ENCODE measurements at places on chromosomes 2 and 18.

- no peaks in the 10 kb centered on the region for H3K36me3 ChIP-seq
- DNase-seq = no peak
- no peak overlapping the region for H3K4me3 ChIP-seq
Observed at GRCh38 chr2:192123847-192124246, 70.9 kb downstream of the TMEFF2 start.

GRCh38 chr2:240905176-240905781, 857 bp upstream of the CROCC2 start:
- no peaks in the 10 kb centered on the region for H3K36me3 ChIP-seq
- H3K27ac ChIP-seq = no peak overlapping the region
- H3K4me1 ChIP-seq = no peaks in the 10 kb centered on the region
- no peak for DNase-seq

DNA sequence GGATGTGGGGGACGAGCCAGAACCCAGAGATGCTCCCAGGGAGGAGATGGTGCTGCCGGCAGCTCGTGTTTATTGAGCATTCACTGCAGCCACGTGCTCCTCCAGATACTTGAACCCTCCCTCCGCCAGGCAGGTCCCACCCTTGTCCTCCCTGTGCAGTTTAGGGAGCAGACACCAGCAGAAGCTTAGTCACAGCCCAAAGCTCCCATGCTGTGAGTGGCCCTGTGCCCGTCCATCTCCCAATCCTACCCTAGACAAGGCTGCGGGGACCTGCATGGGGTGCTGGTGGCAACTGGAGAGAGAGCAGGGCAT, 176.5 kb upstream of the COPS8 start:
- H3K36me3 ChIP-seq = no peaks in the 10 kb centered on the region
- DNase-seq = no peak
- H3K27me3 ChIP-seq = peaks cover 35% of the 10 kb centered on the region
- H3K27ac ChIP-seq = no peak overlapping the region
- peaks cover 51% of the 10 kb centered on the region for H3K4me1 ChIP-seq

- H3K27me3 ChIP-seq = peaks cover 16% of the 10 kb centered on the region
- no peak overlapping the region for H3K27ac ChIP-seq
- H3K36me3 ChIP-seq = peaks cover 4% of the 10 kb centered on the region
- H3K4me1 ChIP-seq = peaks cover 9% of the 10 kb centered on the region
- DNase-seq = no peak
Observed at GRCh38 chr2:126879348-126880298, 19.1 kb upstream of the TEX51 start.

- peaks cover 4% of the 10 kb centered on the region for H3K27me3 ChIP-seq
- no peak overlapping the region for H3K27ac ChIP-seq
- H3K4me1 ChIP-seq = peaks cover 53% of the 10 kb centered on the region
Observed at GRCh38 chr18:2515908-2516625, 55.2 kb downstream of the METTL4 start.

- H3K36me3 ChIP-seq = no peaks in the 10 kb centered on the region
- H3K27me3 ChIP-seq = no peaks in the 10 kb centered on the region
- peaks cover 87% of the 10 kb centered on the region for H3K4me1 ChIP-seq
- H3K27ac ChIP-seq = peak overlapping the region; percentile 85
Observed at GRCh38 chr2:15665067-15665942, 73.6 kb downstream of the DDX1 start.

- no peak overlapping the region for H3K27ac ChIP-seq
- no peak overlapping the region for H3K4me3 ChIP-seq
- no peak for DNase-seq
- peaks cover 52% of the 10 kb centered on the region for H3K27me3 ChIP-seq
- H3K36me3 ChIP-seq = no peaks in the 10 kb centered on the region
Observed at GRCh38 chr2:118763797-118764196, 83.7 kb downstream of the EN1 start.

DNA sequence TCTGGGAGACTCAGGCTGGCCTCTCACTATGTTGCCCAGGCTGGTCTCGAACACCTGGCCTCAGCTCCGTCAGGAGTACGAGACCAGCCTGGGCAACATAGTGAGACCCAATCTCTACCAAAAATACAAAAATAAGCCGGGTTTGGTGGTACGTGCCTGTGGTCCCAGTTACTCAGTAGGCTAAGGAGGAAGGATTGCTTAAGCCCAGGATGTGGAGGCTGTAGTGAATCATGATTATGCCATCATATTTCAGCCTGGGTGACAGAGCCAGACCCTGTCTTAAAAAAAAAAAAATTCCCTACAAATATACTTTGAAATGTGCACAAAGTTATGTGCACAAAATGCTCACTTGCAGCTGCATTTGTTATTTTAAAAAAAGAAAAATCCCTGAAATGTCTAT, 26.3 kb upstream of the AGAP1 start:
- no peaks in the 10 kb centered on the region for H3K36me3 ChIP-seq
- no peak for DNase-seq
- no peak overlapping the region for H3K4me3 ChIP-seq

- H3K27ac ChIP-seq = no peak overlapping the region
- H3K4me1 ChIP-seq = no peaks in the 10 kb centered on the region
- H3K36me3 ChIP-seq = peaks cover 4% of the 10 kb centered on the region
- no peak for DNase-seq
- H3K4me3 ChIP-seq = no peak overlapping the region
- peaks cover 8% of the 10 kb centered on the region for H3K27me3 ChIP-seq
Observed at GRCh38 chr2:100309973-100310719, 12.2 kb downstream of the LONRF2 start.

DNA sequence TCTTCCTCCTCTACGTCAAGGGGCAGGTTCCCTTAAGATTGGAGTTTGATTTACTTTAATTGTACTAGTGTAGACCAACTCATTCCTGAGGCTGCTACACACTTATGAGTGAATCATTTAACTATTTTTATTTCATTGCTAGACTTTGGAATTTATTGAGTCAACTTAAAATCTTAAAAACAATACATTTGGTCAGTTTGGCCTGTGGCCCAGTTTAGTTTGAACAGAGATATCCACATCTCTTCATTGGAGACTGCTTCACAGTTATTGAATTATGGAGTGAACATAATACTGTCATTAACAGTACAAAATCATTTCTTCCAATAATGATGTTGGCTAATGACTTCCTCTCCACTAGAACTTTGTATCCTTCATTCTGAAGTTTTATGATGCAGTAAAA, 34.5 kb upstream of the STPG4 start:
- H3K4me1 ChIP-seq = peaks cover 58% of the 10 kb centered on the region
- H3K27me3 ChIP-seq = peaks cover 4% of the 10 kb centered on the region

- peaks cover 4% of the 10 kb centered on the region for H3K36me3 ChIP-seq
- H3K4me1 ChIP-seq = peaks cover 3% of the 10 kb centered on the region
- DNase-seq = no peak
- no peak overlapping the region for H3K4me3 ChIP-seq
- H3K27me3 ChIP-seq = peaks cover 5% of the 10 kb centered on the region
Observed at GRCh38 chr2:204239411-204240165, 303.0 kb downstream of the ICOS start.

DNA sequence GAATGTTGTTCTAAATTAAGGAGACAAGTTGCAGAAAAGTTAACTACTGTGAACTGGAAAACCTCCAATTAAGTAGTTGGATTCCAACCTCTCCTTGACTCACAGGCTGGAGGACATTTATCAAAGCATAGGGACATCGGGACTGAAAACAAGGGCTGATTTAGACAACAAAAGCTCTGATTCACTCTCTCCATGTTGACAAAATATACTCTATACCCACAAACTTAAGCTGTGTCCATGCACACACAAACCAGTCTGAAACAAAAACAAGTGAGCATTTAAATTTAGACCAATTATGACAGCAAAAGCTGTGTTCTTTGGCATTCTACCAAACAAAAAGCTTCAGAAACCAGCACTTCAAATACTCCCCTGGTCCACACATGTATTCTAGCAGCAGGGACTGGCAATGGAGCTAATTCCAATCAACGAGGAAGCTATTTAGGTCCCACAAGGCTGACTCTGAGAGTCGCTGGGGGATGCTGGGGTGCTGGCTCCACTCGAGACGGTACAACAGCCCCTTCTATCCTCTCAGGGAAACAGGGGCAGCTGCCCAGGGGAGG, 71.4 kb downstream of the NXPH2 start:
- peaks cover 18% of the 10 kb centered on the region for H3K4me1 ChIP-seq
- H3K27me3 ChIP-seq = peaks cover 8% of the 10 kb centered on the region
- no peaks in the 10 kb centered on the region for H3K36me3 ChIP-seq
- H3K4me3 ChIP-seq = no peak overlapping the region
- no peak overlapping the region for H3K27ac ChIP-seq

DNA sequence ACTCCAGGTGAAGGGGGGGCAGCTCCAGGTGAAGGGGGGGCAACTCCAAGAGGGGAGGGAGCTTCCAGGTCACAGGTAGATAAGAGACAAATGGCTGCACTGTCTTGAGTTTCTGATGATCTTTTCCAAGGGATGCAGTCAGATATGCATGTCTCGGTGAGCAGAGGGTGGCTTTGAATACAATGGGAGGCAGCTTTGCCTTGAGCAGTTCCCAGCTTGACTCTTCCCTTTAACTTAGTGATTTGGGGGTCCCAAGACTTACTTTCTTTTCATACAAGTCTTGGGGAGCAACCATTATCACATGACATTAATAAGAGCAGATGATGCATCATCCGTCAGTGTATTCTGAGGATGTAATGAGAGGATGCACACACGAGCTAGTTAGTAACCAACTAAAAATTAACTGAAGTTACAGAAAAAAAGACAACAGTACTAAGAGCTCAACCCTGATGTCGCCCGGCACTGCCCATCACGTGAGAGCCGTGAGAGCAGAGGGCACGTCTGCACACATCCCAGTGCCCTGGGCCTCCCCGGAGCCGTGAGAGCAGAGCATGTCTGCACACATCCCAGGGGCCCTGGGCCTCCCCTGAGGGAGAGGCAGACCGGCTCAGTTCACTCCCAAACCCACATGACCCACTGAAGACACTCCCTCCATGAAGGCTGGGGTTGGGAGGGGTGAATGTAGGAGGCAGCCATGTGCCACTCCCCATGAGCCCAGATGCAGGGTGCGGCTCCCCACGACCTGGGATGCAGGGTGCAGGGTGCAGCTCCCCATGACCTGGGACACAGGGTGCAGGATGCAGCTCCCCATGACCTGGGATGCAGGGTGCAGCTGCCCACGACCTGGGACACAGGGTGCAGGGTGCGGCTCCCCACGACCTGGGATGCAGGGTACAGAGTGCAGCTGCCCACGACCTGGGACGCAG, 39.4 kb downstream of the PXDN start:
- peaks cover 64% of the 10 kb centered on the region for H3K4me1 ChIP-seq
- H3K27ac ChIP-seq = no peak overlapping the region
- H3K36me3 ChIP-seq = peaks cover 9% of the 10 kb centered on the region

- no peaks in the 10 kb centered on the region for H3K36me3 ChIP-seq
- H3K4me1 ChIP-seq = no peaks in the 10 kb centered on the region
- no peak overlapping the region for H3K27ac ChIP-seq
- DNase-seq = no peak
- H3K4me3 ChIP-seq = no peak overlapping the region
Observed at GRCh38 chr2:103898561-103898960, 955.4 kb upstream of the POU3F3 start.

- H3K36me3 ChIP-seq = peaks cover 29% of the 10 kb centered on the region
- peaks cover 20% of the 10 kb centered on the region for H3K27me3 ChIP-seq
- peak within 1 kb of the TSS; percentile 84 for H3K4me3 ChIP-seq
- H3K4me1 ChIP-seq = peaks cover 27% of the 10 kb centered on the region
- peak; percentile 79 for DNase-seq
Observed at GRCh38 chr2:102141970-102142828, at the start of gene IL1R1. Gene IL1R1, plus strand, starts transcription at chr2:102142746. Its CDS starts 14,979 bp downstream, at chr2:102157725.

- H3K4me1 ChIP-seq = peaks cover 9% of the 10 kb centered on the region
- peak overlapping the region; percentile 98 for H3K4me3 ChIP-seq
- H3K36me3 ChIP-seq = peaks cover 28% of the 10 kb centered on the region
- no peaks in the 10 kb centered on the region for H3K27me3 ChIP-seq
Observed at GRCh38 chr2:178522950-178523595, 42.8 kb downstream of the PLEKHA3 start.

GRCh38 chr2:120856421-120856862, 120.8 kb downstream of the GLI2 start:
- H3K27ac ChIP-seq = peak overlapping the region; percentile 44
- no peak for DNase-seq
- peaks cover 3% of the 10 kb centered on the region for H3K27me3 ChIP-seq
- no peak overlapping the region for H3K4me3 ChIP-seq
- H3K36me3 ChIP-seq = no peaks in the 10 kb centered on the region
- peaks cover 75% of the 10 kb centered on the region for H3K4me1 ChIP-seq

- no peak overlapping the region for H3K4me3 ChIP-seq
- peaks cover 91% of the 10 kb centered on the region for H3K4me1 ChIP-seq
- DNase-seq = no peak
- H3K27me3 ChIP-seq = peaks cover 3% of the 10 kb centered on the region
- peaks cover 24% of the 10 kb centered on the region for H3K36me3 ChIP-seq
- H3K27ac ChIP-seq = peak overlapping the region; percentile 97
Observed at GRCh38 chr2:201938781-201939180, 94.9 kb upstream of the FZD7 start.

DNA sequence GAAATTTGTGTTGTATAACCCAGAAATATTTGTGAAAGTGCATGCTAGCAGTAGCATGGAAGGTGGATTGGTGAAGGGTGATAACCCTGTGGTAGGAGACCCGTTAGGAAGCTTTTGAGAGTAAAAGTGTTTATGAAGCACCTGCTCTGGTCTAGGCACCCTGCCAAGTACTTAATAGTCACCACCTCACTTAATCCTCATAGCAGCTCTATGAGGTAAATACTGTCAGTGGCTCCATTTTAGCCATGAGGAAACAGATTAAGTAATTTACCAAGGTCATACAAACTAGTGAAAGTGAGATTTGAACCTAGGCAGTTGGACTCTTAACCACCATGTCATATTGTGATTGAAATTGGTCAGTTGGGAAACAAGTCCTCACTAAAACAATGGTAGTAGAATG, 66.8 kb downstream of the TET3 start:
- no peak overlapping the region for H3K27ac ChIP-seq
- no peak overlapping the region for H3K4me3 ChIP-seq

DNA sequence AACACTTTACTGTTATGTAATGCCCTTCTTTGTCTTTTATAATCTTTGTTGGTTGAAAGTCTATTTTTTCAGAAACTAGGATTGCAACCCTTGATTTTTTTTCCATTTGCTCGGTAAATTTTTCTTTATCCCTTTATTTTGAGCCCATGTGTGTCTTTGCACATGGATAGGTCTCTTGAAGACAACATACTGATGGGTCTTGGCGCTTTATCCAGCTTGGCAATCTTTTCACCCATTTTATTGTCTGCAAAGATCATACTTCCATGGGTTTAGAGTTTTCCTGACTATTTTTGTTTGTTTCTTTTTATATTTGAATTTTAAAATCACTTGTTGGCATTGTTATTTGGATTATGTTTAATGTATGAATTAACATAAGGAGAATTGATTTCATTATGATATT, 27.0 kb downstream of the ACOXL start:
- H3K4me1 ChIP-seq = no peaks in the 10 kb centered on the region
- H3K27ac ChIP-seq = no peak overlapping the region
- peaks cover 4% of the 10 kb centered on the region for H3K27me3 ChIP-seq
- no peak for DNase-seq
- H3K4me3 ChIP-seq = no peak overlapping the region

GRCh38 chr2:199219551-199219950, 238.2 kb downstream of the SATB2 start:
- H3K27ac ChIP-seq = no peak overlapping the region
- H3K4me1 ChIP-seq = no peaks in the 10 kb centered on the region
- H3K36me3 ChIP-seq = no peaks in the 10 kb centered on the region
- H3K27me3 ChIP-seq = peaks cover 8% of the 10 kb centered on the region
